ENCODE measurements at places on chromosomes 3 and 15.

- no peak for DNase-seq
Observed at GRCh38 chr3:29381595-29381994, 100.7 kb downstream of the RBMS3 start.

DNA sequence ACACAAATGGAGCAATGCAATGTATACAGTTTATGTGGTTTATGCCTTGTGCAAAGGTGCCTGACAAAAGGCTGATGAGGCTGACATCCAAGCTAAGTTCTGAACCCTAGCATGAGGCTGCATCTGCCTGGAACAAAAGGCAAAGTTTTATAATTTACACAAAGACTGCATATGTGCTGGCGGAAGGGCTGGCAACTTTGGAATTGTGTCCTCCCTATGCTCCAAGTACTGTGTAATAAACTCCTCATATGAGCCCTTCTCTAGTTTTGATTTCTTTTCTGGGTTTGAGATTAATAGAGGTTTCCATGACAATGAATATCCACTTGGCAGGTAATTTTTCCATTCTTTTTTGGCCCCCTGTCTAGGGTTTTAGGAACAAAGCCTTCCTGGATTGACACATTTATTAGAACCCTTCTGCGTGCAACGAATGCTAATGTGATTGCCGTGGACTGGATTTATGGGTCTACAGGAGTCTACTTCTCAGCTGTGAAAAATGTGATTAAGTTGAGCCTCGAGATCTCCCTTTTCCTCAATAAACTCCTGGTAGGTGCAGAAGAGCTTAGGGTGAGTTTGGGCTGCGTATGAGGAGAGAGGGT is 10.8 kb downstream of the PLA1A start:
- DNase-seq = no peak

- DNase-seq = no peak
Observed at GRCh38 chr15:65870889-65871533, 1.7 kb downstream of the RAB11A start.

GRCh38 chr3:195224156-195224979 is 46.6 kb downstream of the XXYLT1 start:
- no peak for DNase-seq

All from stimulated activated CD4-positive, alpha-beta T cell treated with anti-CD3 and anti-CD28 coated beads, Interleukin-2, amount 100 ng/mL, for 48 hours (primary cell).